ENCODE measurements at places on chromosomes 11 and 22.

DNA sequence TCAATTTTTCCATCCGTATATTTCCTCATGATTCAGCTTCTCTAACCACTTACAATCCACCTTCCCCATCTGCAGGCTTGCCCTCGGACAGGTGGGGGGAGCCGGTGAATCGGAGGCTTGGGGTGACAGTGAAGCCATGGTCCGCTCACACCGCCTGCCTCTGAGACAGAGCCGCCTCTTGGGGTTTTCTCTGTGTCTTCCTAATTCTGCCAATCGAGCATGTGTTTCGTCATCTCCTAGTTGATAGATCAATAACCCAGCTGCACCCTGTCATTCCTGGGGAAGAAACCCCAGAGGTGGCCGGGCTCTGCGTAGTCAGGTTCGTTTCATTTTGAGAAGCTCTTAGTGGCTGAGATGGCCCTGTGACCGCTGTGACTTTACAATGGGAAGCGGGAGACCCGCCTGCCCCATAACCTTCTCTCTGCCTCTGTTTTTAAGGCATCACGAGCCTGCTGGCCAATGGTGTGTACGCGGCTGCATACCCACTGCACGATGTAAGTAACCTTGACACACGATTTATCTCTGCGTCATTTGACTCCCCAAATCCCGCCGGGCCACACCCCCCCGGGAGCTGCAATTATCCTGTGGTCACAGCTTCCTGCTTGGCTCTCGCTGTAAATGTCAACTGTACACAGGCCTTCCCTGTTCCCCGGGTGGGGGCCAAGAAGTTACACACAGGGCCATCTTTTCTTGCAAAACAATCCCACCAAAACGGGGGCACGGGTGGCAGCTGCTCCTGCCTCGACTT, 33.3 kb downstream of the ANO1 start:
- no peak for DNase-seq

DNA sequence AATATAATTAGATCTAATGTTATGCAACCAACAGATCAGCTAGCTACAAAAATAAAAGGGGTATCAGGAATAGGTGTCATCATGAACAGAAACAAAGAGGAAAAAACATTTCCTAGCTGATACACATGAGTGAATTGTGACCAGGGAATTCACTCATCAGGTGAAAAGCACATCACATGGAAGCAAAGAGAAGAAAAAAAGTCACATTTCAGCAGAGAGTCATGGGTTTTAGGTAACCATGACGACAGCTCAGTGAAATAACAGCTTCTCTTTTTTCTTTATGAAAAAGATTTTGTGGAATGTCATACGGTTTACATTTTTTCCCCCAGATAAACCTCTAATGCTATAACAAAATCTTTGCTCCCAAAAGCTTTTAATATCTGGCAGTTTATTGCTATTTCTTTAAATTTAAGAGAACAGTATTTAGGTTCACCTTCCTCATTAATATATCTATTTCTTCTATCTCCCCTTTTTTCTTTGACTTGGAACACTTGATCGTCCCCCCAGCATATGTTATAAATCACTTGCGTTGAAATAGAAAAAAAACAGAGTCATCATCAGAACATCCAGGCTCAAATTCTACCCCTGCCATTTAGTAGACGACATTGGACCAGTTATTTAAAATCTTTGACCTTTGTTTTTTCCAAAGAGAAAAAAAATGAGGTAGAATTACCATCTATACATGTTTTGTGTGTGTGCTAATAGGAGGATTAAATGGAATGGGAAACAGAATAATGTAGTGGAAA, 5.3 kb downstream of the TYR start:
- no peak for DNase-seq

DNA sequence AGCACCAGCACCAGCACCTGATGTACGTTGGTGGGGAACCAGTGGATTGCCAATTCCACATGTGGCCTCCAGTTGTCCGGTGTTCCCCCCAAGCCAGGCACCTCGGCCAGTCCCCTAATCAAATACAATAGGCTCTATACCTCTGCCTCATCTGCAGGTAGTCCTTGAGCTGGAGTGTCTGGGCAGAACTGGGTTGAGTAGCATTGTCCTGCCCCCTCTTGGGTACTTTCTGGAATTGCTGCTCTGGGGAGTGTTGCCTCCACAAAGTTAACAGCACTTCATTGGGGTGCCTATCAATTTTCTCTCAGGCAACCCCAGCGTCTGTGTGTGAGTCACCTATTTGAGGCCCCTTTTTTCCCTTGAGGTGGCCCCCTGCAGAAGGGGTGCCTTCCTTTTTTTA, 413.0 kb upstream of the LARGE1 start:
- DNase-seq: no peak

- no peak for DNase-seq
These were observed 568 bp downstream of the ALG8 start for GRCh38 chr11:78138694-78139421.

DNA sequence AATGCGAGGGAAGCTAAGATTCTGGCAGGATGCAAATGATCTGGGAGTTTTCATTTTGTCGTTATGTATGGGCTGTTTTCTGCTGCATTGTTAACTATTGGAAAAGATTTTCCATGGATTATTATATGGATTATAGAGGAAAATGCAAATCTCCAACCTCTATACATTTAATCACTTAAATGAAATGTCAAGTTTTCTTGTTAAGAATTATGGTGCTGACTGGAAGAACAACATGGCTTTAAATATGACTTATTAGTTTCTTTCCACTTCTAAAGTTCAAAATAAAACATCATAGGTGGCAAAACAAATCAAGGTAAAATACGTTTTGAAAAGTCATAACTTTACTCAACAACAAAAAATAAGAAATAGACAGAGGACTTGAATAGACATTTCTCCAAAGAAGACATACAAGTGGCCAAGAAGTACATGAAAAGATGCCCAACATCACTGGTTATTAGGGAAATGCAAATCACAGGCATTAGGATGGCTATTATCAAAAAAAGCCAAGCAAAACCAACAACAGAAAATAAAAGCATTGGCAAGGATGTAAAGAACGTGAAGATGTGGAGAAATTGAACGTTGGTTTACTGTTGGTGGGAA, 56.2 kb upstream of the CLDN5 start:
- no peak for DNase-seq

DNA sequence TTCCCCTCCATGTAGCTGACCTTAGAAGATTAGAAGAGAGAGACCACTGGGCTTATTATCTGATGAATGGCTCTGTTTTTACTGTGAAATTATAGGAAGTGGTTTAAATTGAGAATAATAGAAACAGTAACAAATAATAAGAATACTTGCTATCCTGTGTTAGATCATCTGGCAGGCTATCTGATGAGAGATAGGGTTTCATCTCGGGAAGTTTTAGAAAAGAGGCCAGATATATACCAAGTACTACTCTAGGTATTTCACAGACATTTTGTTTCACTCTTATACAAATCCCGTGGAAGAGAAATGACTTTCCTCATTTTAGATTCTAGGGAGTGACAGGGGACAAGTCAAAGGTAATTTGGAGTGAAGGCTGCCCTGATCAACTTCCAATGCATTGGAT, 198.4 kb downstream of the MAML2 start:
- DNase-seq: no peak

DNA sequence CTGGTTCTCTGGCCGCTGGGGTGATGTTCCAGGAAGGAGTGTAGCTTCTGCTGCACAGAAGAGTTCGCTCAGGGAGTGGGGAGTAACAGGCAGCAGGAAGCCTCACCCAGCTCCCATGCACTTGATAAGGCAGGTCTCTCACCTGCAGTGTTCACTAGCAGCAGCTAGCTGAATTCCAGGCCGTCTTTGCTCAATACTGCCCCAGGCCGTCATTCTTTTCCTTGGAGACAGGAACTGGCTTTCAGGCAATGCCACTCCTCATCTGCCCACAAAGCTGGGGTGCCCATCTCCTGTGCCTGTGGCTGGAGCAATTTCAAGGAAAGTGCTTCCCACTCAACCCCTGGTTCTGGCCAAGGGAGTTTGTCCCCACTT, 66.1 kb downstream of the ARHGAP42 start:
- no peak for DNase-seq

- DNase-seq: no peak
These were observed 24.7 kb upstream of the BAIAP2L2 start for GRCh38 chr22:38135133-38135706.

- no peak for DNase-seq
These were observed 1.8 kb upstream of the SLC22A8 start for GRCh38 chr11:63017306-63017974.

DNA sequence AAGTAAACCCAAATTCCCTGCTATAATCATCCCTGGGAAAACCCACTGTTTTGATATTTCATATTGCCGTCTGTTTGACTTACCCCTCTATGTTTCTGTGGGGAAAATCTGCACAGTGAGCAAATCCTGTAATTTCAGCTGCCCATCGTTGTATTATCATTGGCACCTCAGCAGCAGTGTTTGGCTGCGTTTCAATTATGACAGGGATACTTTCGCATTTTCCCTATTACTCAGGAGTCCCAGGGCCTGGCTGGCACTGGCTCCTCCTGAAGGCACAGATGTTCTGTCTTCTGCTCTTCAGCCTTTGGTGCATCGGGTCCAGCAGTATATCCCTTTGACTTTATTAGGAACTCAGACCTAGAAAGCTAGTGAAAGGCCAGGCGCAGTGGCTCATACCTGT, 12.2 kb upstream of the MMP12 start:
- DNase-seq: no peak

DNA sequence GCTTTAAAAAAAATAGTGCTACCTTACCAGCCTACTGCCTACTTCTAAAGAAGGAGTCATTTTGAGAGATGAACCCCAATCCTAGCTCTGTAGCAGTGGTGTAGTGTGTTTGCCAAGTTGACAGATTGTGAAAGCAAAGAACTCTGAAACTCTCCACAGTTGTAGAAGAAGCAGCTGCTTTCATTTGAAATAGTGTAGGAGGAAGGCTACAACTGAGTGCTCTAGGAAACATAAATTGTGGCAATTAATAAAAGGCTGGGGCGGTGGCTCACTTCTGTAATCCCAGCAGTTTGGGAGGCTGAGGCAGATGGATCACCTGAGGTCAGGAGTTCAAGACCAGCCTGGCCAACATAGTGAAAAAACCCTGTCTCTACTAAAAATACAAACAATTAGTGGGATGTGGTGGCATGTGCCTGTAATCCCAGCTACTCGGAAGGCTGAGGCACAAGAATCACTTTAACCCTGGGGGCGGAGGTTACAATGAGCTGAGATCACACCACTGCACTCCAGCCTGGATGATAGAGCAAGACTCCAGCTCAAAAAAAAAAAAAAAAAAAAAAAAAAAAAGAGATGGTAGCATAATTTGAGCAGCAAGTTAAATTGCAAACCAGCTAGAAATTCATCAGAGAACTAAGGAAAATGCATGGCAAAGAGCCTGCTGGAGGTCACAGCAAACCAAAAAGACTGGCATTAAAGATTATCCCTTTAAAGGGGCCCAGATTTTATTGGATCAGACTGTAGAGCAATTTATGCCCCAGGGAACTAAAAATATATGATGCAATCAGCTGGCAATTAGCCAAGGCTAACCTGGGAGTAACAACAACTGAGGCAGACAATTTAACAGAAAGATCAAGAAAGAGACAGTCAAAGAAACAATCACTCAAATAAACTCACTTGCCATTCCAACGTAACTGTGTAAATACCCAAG, 112.6 kb downstream of the LUZP2 start:
- no peak for DNase-seq

- DNase-seq: no peak
These were observed 361.8 kb downstream of the TENM4 start for GRCh38 chr11:79078999-79079398.

GRCh38 chr11:121696931-121697670, 244.3 kb upstream of the SORL1-AS1 start:
- DNase-seq: no peak

GRCh38 chr11:132094598-132094997, 724.2 kb downstream of the NTM start:
- DNase-seq: no peak

GRCh38 chr11:120814531-120815318, 209.2 kb upstream of the TBCEL start:
- no peak for DNase-seq

DNA sequence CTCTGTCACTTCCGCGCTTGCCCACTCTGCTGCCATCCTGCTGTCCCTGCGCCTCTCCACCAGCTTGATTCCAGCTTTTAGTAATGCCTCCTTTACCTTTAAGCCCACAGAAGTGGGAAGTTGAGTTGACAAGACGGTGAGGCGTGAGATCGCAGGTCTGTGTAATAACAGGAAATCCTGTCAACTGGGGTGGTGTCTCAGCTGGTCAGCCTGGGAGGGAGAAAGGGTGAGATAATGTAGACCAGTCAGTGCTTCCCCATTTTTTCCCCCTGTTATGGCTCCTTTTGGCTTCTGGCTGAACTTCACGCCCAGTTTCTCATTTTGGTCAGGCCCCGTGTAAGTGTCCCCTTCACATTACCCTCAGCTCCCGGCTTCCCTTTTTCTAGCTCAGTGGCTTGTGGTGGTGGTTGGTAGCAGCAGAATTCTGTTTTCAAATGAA, 98.9 kb downstream of the TRAF6 start:
- DNase-seq: no peak

- DNase-seq: no peak
These were observed 79.1 kb downstream of the NAT10 start for GRCh38 chr11:34184505-34185015.

GRCh38 chr11:27496461-27496860, 10.1 kb downstream of the LIN7C start:
- DNase-seq: no peak

DNA sequence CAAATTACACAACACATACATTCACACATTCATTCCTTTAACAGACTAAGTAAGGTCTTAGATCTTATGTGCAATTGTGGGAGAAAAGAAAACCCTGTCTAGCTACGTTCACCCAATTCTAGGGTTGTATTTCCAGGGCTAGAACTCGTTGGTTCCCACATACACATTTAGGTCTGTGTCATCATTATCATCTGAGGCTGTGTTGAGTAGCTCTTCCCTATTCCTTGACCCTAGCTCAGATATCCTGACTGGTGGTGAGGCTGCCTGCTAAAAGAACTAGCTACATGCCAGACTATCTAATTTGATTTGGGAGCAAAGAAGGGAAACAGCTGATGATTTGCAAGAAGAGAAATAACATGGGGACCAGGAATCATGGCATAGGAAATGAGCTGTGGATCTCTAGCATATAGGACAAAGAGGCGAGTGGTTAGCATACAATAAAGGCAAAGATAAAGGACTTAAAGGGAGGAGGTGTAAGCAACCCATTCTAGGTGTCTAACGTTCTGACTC, 27.5 kb upstream of the OR10G7 start:
- no peak for DNase-seq

DNA sequence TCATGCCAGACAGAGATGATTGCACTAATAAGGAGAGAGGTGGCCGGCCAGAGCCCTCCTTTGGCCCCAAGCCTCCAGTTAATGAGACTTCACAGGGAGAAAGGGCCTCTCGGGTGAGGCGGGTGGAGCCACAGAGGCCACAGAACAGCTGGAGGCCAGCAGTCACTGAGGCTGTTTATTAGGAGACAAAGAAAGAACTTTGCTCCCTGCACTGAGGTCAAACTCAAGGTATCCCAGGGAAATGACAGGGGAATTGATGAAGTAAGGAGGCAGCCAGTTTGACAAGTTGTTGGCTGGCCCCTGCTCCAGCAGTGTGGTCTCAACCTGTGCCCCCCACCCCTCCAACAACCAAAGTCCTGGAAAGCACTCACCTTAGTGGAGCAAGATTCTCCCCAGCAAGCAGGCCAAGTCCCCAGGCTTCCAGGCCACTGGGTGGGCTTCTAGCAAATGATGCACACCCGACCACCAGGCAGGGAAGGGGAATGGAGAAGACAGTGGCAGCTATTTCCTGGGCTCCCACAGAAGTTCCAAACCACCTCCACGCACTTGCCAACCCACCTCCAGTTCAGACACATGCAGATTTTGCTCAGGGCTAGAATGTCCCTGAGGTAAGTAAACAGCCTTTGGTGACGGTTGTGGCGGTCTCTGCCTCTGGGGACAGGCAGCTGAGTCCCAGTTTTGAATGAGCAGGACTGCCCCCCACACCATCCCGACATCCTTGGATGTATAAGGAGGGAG, 53.2 kb downstream of the RPUSD4 start:
- no peak for DNase-seq
